Stimulated activated CD8-positive, alpha-beta memory T cell treated with anti-CD3 and anti-CD28 coated beads, Interleukin-15, amount 100 ng/mL, for 4 hours (primary cell): ENCODE measurements at places on chromosomes 5 and 9.

- DNase-seq: no peak
These were observed 44.3 kb upstream of the EXOC3 start for GRCh38 chr5:398475-399295.

DNA sequence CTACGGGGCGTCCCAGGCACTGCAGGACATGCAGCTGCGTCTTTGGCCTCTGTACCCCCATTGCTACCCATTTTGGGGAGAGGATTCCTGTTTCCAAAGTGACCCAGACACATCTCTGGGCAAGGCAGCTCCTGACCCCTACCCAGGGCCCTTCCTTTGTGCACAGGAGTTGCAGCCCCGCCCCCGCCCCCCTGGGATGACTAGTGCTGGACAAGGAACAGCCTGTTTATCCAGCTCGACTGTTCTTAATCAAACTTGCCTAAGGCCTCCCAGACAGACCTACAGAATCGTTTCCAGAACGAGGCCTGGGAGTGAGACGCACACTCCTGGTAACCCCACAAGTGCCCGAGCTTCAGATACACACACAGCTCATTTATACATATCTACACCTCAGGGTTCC, 13.2 kb downstream of the DIPK1B start:
- DNase-seq: no peak

DNA sequence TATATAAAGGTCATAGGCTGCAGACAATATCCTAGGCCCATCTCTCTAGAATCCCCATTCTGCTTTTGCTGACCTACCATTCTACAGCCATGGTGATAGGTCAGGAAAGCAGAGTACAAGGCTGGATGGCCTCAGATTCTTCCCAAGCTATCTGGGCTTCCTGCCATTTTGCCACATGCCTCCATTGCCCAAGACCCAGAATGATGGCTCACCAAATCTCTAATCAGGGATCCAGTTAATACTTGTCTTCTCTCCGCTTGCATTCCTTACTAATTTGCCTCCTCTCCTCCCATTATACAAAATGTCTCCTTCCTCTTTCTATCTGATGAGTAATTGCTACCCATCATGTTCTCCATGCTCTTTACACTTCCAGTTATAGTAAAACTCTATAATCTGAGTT, 22.7 kb upstream of the NDUFS4 start:
- no peak for DNase-seq

- DNase-seq: no peak
These were observed 31.7 kb downstream of the NRG2 start for GRCh38 chr5:140011297-140011802.

DNA sequence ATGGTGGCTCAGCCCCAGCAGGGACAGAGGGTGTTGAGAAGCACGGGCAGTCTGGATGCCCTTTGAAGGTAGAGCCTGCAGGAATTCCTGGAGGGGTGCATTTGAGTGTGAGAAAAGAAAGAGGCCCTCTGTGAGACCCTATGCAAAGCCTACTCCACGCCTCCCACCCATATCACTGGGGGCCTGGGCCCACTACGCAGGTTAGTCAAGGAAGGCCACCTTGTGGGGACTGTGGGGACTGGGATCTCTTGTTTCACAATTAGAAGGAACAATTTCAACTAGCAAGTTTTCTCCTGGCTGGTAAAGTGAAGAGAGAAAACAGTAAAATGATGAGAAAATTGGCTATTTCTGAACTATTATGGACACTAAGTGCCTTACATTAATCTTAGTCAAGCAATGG, 486.2 kb upstream of the DAP start:
- DNase-seq: no peak
